PC-3 (cell line): ENCODE measurements at places on chromosomes 7 and 10.

DNA sequence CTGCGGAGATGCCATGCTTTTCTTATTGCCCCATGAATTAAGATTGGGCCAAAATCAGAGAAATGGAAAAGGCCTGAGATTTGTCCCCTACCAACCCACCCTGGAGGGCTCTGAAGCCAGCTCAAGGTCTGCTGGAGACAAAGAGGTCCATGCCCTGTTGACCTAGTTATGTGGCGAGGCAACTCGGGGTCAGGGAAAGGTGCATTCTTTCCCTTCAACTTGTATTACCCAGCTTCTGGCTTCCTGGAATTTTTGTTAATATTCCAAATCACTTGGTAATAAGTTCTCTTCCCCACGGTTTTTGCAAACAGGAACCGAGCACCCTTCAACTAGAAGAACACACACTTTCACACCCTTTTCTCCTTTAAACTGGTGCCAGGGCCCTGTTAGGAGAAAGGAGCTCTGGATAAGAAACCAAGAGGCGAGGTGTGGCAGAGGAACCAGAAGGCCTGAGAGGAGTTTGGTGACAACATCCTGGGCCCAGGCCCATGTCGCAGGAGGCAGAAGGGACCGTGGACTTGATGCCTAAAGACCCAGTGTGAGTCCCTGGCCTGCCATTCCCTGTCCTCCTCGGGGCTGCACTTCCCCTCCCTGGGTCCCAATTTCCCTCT is 12.5 kb upstream of the SFRP5 start:
- no peak overlapping the region for H3K27ac ChIP-seq
- no peaks in the 10 kb centered on the region for H3K36me3 ChIP-seq
- no peaks in the 10 kb centered on the region for H3K27me3 ChIP-seq
- no peaks in the 10 kb centered on the region for H3K4me1 ChIP-seq
- no peak for DNase-seq

GRCh38 chr7:106747804-106748203 is 86.8 kb upstream of the CCDC71L start:
- H3K27me3 ChIP-seq: no peaks in the 10 kb centered on the region
- H3K27ac ChIP-seq: no peak overlapping the region
- DNase-seq: no peak
- no peak overlapping the region for H3K4me3 ChIP-seq

GRCh38 chr7:90726120-90726519 is 130.0 kb downstream of the CDK14 start:
- no peaks in the 10 kb centered on the region for H3K36me3 ChIP-seq
- H3K4me1 ChIP-seq: peaks cover 13% of the 10 kb centered on the region
- no peak for DNase-seq
- H3K27ac ChIP-seq: no peak overlapping the region
- no peaks in the 10 kb centered on the region for H3K27me3 ChIP-seq

DNA sequence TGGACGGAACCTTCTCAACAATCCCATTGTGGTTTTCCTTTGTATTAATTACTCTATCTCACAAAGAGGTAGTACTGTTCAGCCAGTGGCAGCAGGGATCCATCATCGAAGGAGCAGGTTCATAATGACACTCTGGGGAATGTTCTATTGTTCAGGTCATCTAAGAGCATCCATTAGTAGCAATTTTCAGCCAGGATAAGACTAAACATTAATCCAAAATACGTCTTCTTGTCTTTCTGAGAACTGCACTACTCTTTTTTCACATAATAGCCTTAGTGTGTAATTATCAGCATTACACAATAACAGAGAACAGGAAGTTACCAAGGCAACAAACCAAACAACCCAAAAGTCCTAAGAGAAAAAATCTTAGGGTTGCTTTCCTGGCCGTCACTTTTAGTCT is 259.5 kb upstream of the VWC2 start:
- peaks cover 50% of the 10 kb centered on the region for H3K27me3 ChIP-seq
- no peak overlapping the region for H3K27ac ChIP-seq
- no peaks in the 10 kb centered on the region for H3K36me3 ChIP-seq
- no peak overlapping the region for H3K4me3 ChIP-seq
- H3K4me1 ChIP-seq: no peaks in the 10 kb centered on the region

DNA sequence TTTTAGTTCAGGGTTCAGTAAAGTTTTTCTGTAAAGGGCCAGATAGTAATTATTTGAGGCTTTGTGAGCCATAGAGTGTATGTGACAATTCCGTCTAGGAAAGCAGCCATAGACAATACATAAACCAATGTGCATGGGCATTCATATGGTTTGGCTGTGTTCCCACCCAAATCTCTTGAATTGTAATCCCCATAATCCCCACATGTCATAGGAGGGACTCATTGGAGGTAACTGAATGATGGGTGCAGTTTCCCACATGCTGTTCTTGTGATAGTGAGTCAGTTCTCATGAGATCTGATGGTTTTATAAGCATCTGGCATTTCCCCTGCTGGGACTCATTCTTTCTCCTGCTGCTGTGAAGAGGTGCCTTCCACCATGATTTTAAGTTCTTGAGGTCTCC is 29.9 kb downstream of the SEC61G start:
- H3K4me3 ChIP-seq: no peak overlapping the region
- DNase-seq: no peak
- no peak overlapping the region for H3K27ac ChIP-seq

DNA sequence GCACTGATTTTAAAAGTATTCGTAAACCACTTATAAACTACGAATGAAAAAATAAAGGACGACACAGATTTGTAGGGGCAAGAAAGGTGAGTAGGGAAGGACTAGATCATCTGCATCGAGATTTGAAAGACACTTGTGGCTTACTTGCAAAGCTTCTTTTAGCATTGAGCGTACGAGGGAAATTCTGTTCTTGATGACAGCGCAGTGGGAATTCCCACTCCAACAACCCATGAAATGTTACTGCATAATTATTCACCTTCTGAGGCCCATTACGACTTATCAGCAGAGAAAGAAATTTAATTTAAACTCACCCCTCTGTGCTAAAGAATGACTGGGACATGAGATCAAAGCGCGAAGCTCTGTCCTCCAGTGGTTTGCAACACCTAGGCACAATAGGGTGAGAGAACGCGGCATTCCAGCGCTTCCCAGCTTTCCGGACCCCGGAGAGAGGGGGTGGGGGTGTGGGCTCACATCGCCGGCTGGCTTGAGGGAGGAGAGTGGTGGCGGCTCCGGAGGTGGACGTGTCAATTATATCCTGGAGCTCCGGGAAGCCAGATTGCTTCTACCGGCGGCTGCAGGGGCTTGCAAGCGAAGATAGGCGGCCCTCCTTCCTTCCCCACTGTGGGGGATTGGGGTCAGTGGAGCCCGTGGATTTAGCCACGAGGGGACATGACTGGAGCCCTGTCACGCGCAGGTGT is 10.3 kb downstream of the SP8 start:
- DNase-seq: no peak
- no peaks in the 10 kb centered on the region for H3K36me3 ChIP-seq
- H3K27me3 ChIP-seq: peaks cover 81% of the 10 kb centered on the region
- H3K27ac ChIP-seq: no peak overlapping the region
- no peak overlapping the region for H3K4me3 ChIP-seq
- H3K4me1 ChIP-seq: no peaks in the 10 kb centered on the region

- H3K4me3 ChIP-seq: peak overlapping the region; percentile 51
- no peaks in the 10 kb centered on the region for H3K27me3 ChIP-seq
- H3K27ac ChIP-seq: peak overlapping the region; percentile 97
- DNase-seq: peak; percentile 35
- H3K4me1 ChIP-seq: peaks cover 23% of the 10 kb centered on the region
Measured at GRCh38 chr7:2864204-2864985, 20.3 kb upstream of the GNA12 start.

- no peaks in the 10 kb centered on the region for H3K4me1 ChIP-seq
- no peaks in the 10 kb centered on the region for H3K36me3 ChIP-seq
- no peak overlapping the region for H3K4me3 ChIP-seq
Measured at GRCh38 chr10:96712662-96713271, 7.5 kb downstream of the PIK3AP1 start.

DNA sequence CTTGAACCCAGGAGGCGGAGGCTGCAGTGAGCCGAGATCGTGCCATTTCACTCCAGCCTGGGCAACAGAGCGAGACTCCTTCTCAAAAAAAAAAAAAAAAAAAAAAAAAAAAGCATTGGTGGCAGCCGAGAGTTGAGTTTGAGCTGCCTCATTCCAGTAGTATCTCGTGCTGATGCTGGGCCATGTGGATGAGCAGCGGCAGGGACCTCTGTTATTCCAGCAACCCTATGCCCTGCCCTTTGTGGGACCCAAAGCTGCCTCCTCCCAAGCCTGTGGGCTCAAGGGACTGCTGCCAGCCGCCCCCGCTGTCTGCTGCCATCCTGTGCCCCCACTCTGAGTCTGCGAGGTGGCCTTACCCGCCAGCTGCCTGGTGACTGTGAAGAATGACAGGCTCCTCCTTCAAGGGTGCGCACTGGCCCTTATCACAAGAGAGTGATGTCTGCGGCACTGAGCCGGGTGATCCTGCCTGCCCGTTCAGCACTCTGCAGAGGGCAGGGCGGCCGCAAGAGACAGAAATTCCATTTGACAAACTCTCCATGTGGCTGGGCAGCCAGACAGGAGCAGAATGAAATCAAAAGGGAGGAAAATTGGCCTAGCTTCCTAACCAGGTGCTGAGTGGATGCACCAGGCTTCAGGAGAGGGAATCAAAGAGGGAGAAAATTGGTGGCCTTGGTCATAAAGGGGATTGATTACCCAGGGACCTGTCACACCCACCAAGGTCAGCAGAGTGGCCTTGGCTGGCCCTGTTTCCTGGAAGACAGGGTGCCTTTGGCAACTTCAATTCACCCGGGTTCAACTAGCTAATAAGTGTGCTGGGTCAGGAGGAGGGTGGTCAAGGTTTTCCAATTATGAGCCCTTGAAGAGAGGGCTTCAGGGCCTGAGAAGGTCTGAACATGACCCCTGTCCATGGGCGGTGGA is 65.3 kb upstream of the ZMIZ1 start:
- H3K27ac ChIP-seq: no peak overlapping the region
- no peaks in the 10 kb centered on the region for H3K4me1 ChIP-seq

GRCh38 chr7:97179454-97180104 is 62.1 kb downstream of the SDHAF3 start:
- no peaks in the 10 kb centered on the region for H3K36me3 ChIP-seq
- no peaks in the 10 kb centered on the region for H3K4me1 ChIP-seq
